Epithelial cell of umbilical artery (primary cell): ENCODE measurements at places on chromosomes 6 and 20. TPM values are rescaled to one million over a fixed set of nuclear protein-coding genes. Genes with fewer than 3 reads are reported as not detected.

NANP gene
- total RNA-seq, result 9.1 and 9.9 TPM in 2 replicates

LY6G6D gene
- total RNA-seq, result not detected in 2 replicates

PRL gene
- not detected in 2 replicates for total RNA-seq

CST2 gene
- not detected in 2 replicates for total RNA-seq

POPDC3 gene
- total RNA-seq, result 0.76 and 1.3 TPM in 2 replicates
